Naive thymus-derived CD4-positive, alpha-beta T cell (primary cell): ENCODE measurements at places on chromosomes 16 and 17.

DNA sequence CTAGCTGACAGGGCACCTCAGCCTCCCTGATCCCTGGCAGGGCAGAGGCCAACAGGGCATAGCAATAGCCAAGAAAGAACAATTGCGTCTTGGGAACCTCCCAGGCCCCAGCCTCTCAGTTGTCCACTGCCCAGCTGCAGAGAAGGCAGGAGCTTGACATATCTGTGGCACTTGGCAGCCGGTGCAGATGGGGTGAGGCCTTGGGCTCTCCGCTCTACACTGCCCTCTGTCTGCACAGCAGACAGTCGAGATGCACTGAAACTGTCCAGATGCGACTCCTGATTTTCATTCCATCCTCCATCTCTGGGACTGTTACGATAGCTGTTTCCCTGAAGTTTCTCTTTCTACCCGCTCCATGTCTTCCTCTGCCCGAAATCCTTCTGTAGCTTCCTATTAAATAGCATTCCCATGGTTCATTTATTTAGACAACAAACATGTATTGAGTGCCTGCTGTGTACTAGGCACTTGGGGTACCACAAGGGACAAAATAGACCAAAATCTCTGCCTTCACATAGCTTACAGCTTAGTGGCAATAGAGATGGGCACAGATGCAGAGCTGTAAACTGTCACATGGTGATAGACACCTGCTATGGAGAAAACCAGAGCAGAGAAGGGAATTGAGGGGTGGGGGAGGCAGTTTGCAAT is 3.3 kb downstream of the POLR3E start:
- H3K36me3 ChIP-seq: peaks cover 2% of the 10 kb centered on the region
- no peak overlapping the region for H3K4me3 ChIP-seq
- no peaks in the 10 kb centered on the region for H3K27me3 ChIP-seq
- H3K27ac ChIP-seq: peak overlapping the region; percentile 99

DNA sequence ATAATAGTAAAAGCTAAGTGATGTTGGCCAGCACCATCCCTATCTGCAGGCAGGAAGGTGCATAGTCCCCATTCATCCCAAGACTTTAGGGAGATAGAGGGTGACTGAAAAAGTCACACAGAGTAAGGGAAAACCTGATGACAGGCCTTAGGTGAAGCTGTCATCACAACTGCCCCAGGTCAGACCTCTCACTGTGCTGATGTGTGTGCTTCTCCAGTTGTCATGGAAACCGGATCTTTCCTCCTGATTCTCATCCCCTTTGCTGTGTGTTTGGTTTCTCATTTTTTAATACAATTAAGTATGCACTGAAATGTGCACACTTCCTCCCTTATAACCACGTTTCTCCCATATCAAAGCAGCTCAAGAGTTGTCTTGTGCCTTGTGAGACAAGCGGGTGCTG is 135.1 kb upstream of the ANKFN1 start:
- H3K4me3 ChIP-seq: no peak overlapping the region
- no peaks in the 10 kb centered on the region for H3K27me3 ChIP-seq
- H3K36me3 ChIP-seq: no peaks in the 10 kb centered on the region
- H3K27ac ChIP-seq: no peak overlapping the region
- no peak for DNase-seq

DNA sequence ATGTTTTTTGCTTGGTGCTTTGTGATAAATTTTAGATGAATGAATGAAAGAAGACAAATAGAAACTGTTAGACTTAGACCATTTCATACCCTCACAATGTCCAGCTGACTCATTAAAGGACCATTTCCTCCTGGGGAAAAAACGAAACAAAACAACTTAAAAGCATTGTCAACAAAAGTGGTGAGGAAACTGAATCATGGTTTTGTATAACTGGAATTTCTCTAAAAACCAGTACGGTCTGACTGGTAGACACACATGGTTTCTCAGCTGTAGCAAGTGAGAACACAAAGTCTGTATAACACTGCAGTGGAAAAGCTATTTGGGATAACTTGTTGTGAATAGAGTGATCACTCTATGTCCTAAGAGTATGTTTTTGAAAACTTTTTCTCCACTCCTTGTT is 5.3 kb upstream of the DDX52 start:
- H3K4me3 ChIP-seq: no peak overlapping the region
- H3K36me3 ChIP-seq: no peaks in the 10 kb centered on the region
- peaks cover 4% of the 10 kb centered on the region for H3K4me1 ChIP-seq
- DNase-seq: no peak

DNA sequence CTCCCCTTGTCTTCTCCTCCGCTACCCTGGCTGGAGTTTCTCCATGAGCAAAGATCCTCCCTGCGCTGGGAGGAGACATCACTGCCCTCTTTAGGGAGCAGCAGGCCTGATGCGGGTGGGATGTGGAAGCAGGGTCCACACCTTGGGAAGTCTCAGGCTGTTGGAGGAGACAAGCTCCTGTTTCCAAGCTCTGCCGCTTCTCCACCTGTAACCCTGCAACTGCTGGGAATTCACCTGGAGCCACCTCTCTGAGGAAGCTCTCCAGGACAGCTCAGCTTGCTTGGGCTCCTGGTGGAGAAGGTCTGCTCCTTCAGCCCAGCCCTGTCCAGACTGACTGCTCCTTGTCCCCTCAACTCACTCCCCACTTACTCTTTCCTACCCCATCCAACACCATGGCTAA is 14.8 kb upstream of the C17orf107 start:
- peaks cover 8% of the 10 kb centered on the region for H3K36me3 ChIP-seq
- no peak for DNase-seq

- peaks cover 14% of the 10 kb centered on the region for H3K4me1 ChIP-seq
- H3K27ac ChIP-seq: peak overlapping the region; percentile 19
- DNase-seq: peak; percentile 69
- no peaks in the 10 kb centered on the region for H3K27me3 ChIP-seq
Measured at GRCh38 chr17:39209317-39210092, 9.4 kb downstream of the RPL19 start.

- peak; percentile 6 for DNase-seq
- H3K4me3 ChIP-seq: no peak overlapping the region
- no peak overlapping the region for H3K27ac ChIP-seq
- H3K4me1 ChIP-seq: no peaks in the 10 kb centered on the region
- no peaks in the 10 kb centered on the region for H3K27me3 ChIP-seq
Measured at GRCh38 chr16:68377667-68378393, 67.0 kb downstream of the PRMT7 start.

- H3K4me3 ChIP-seq: no peak overlapping the region
- H3K4me1 ChIP-seq: no peaks in the 10 kb centered on the region
- DNase-seq: no peak
- H3K27me3 ChIP-seq: no peaks in the 10 kb centered on the region
- H3K27ac ChIP-seq: no peak overlapping the region
- no peaks in the 10 kb centered on the region for H3K36me3 ChIP-seq
Measured at GRCh38 chr16:86355951-86356350, 154.4 kb upstream of the FOXF1 start.

- H3K4me3 ChIP-seq: no peak overlapping the region
- H3K4me1 ChIP-seq: peaks cover 61% of the 10 kb centered on the region
- H3K27ac ChIP-seq: no peak overlapping the region
- DNase-seq: no peak
Measured at GRCh38 chr16:84650062-84650991, 2.0 kb downstream of the KLHL36 start.

DNA sequence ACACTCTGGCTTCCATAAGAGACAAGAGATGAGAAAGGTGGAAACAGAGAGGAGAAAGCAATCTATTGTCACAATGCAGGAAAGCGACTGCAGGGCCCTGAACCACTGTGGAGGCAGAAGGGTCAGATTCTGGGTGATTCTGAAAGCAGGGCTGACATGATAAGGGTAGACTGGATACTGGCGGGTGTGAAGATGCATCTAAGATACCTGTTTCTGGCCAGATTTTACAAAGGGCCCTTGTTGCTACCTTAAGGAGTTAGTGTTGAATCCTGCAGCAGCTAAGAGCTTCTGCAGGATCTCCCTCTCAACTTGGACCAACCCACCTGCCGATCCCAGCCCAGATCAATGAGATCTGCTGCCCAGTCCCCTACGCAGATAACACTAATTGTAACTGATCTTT is 6.1 kb upstream of the MEFV start:
- peaks cover 20% of the 10 kb centered on the region for H3K4me1 ChIP-seq
- no peak for DNase-seq
- H3K27me3 ChIP-seq: no peaks in the 10 kb centered on the region
- H3K36me3 ChIP-seq: no peaks in the 10 kb centered on the region

DNA sequence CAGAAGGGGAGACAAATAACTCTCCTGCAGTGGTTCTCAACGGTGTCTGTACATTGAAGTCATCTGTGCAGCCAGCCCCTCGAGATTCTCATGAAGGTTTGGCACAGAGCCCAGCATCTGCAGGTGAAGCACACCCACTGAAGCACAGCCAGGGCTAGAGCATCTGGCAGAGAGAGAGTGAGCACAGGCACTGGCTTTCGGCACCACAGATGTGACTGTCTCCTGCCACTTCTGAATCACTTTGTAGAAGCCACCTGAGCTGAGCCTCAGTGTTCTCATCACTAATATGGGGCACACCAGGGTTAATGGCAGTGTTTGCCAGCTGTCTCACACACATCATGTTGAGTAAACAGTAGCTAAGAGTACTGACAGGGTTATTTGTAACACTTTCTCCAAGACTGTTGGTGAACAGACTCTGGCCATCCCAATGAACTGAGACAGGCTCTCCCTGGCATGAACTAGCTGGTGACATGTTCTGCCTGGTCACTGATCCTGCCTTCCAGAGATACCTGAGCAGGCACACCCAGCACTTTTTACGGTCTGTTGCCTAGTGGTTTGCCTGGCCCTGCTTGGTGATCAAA is 10.9 kb downstream of the HSPB9 start:
- H3K27ac ChIP-seq: peak overlapping the region; percentile 46
- DNase-seq: no peak
- no peaks in the 10 kb centered on the region for H3K36me3 ChIP-seq
- peaks cover 22% of the 10 kb centered on the region for H3K4me1 ChIP-seq
- H3K27me3 ChIP-seq: no peaks in the 10 kb centered on the region

GRCh38 chr17:32954477-32954876 is 26.5 kb downstream of the TMEM98 start:
- H3K27ac ChIP-seq: no peak overlapping the region
- H3K4me1 ChIP-seq: no peaks in the 10 kb centered on the region
- H3K27me3 ChIP-seq: no peaks in the 10 kb centered on the region
- no peaks in the 10 kb centered on the region for H3K36me3 ChIP-seq
- H3K4me3 ChIP-seq: no peak overlapping the region

GRCh38 chr17:53934931-53935330 is 112.2 kb downstream of the KIF2B start:
- no peaks in the 10 kb centered on the region for H3K36me3 ChIP-seq
- no peaks in the 10 kb centered on the region for H3K4me1 ChIP-seq
- no peak overlapping the region for H3K27ac ChIP-seq
- DNase-seq: no peak
- H3K4me3 ChIP-seq: no peak overlapping the region

GRCh38 chr16:54265575-54266107 is 20.9 kb downstream of the IRX3 start:
- no peak overlapping the region for H3K27ac ChIP-seq
- no peaks in the 10 kb centered on the region for H3K27me3 ChIP-seq
- H3K36me3 ChIP-seq: no peaks in the 10 kb centered on the region

- no peak for DNase-seq
- no peak overlapping the region for H3K27ac ChIP-seq
- no peaks in the 10 kb centered on the region for H3K36me3 ChIP-seq
- H3K4me3 ChIP-seq: no peak overlapping the region
Measured at GRCh38 chr17:70013911-70014310, 61.1 kb upstream of the KCNJ16 start.

GRCh38 chr17:18967916-18968315 is 16.0 kb downstream of the SLC5A10 start:
- no peak for DNase-seq
- H3K27ac ChIP-seq: no peak overlapping the region
- no peak overlapping the region for H3K4me3 ChIP-seq

GRCh38 chr16:28981517-28981916 is 3.3 kb upstream of the LAT start:
- no peaks in the 10 kb centered on the region for H3K36me3 ChIP-seq
- H3K4me1 ChIP-seq: peaks cover 13% of the 10 kb centered on the region
- H3K27me3 ChIP-seq: no peaks in the 10 kb centered on the region
- DNase-seq: no peak
- H3K27ac ChIP-seq: peak overlapping the region; percentile 26

- H3K27ac ChIP-seq: no peak overlapping the region
- H3K27me3 ChIP-seq: no peaks in the 10 kb centered on the region
- DNase-seq: no peak
- no peaks in the 10 kb centered on the region for H3K4me1 ChIP-seq
- no peak overlapping the region for H3K4me3 ChIP-seq
Measured at GRCh38 chr16:71347146-71347545, 11.4 kb upstream of the CALB2 start.

DNA sequence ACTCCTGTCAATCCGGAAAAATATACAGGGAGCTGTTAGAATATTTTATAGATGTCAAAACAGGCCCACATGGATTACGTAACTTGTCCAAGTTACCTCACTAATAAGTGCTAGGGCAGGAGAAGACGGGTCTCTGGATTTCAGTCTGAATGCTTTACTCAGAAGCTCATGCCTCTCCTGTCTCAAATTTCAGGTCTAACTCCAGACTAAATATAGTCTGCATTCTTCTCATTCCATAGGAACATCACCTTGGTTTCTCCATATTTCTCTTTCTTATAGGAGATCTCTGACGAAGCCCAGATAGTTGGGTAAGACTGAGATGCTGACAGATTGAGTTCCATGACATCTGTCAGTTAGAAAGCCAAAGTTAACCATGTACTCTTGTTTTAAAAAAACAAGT is 174.2 kb downstream of the STX8 start:
- H3K27me3 ChIP-seq: no peaks in the 10 kb centered on the region
- H3K36me3 ChIP-seq: no peaks in the 10 kb centered on the region
- no peak for DNase-seq
- H3K4me3 ChIP-seq: no peak overlapping the region
- H3K27ac ChIP-seq: no peak overlapping the region

DNA sequence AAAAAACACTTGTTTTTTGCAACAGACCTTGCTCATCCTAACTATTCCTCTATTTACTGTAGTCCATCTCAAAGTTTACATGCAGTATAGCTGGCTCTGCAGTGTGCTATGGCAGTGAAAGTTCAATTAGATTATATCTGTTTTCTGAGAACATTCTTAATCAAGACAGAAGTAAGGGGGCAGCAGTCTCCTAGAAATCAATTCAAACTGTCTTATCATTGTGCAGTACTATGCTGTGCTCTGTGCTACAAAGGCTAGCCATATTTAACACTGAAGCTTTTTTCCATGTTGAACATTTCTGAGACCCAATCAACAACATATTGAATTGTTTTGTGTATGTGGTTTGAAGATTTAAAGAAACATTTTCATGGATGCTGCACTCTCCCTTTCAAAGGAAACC is 11.4 kb downstream of the NETO2 start:
- no peak for DNase-seq
- H3K36me3 ChIP-seq: no peaks in the 10 kb centered on the region
- H3K4me1 ChIP-seq: no peaks in the 10 kb centered on the region
- no peak overlapping the region for H3K4me3 ChIP-seq
- H3K27me3 ChIP-seq: no peaks in the 10 kb centered on the region

DNA sequence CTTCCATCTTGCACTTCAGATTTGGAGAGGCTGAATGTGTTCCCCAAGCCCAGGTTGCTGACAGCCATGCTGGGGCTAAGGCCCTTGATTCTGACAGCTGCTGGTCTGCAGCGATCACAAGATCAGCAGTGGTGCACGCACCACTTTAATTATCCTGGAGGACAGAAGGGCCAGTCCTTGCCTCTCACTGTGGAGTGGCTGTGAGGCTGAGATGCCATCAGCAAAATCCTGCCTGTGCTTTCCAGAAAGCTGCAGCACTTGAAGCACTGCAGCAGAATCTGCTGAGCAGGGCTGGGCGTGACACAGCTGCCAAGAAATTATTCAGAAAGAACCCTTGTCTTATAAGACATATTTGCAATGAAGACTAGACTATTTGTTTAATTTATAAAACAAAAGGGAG is 37.1 kb downstream of the NUP93 start:
- no peaks in the 10 kb centered on the region for H3K36me3 ChIP-seq
- no peak overlapping the region for H3K27ac ChIP-seq
- no peaks in the 10 kb centered on the region for H3K4me1 ChIP-seq
- no peak overlapping the region for H3K4me3 ChIP-seq
- DNase-seq: no peak
